CD4-positive, alpha-beta T cell treated with Interleukin-4 for 4 hours (primary cell): ENCODE measurements at places on chromosomes 2 and 18.

DNA sequence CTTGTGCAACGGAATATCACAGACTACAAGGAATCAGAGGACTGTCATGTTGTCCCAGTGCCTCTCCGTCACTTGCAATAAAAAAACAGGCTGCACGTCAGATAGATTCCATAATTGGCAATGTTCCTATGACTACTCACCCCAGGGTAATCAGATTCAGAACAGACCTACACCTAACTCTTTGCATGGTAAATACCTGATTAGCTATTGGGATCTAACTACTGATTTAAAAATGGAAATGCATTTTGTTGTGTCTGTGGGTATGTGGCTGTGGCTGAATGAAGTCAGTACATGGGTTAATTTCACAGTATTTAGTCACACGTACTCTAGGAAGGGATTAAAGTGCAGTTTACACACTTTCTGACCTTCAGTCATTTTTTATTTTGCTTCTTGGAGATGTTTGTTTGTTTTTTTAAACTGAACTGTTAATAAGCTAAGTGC is 91.7 kb downstream of the SCN3A start:
- DNase-seq: no peak

GRCh38 chr2:231290321-231291015 is 92.0 kb downstream of the ARMC9 start:
- no peak for DNase-seq

DNA sequence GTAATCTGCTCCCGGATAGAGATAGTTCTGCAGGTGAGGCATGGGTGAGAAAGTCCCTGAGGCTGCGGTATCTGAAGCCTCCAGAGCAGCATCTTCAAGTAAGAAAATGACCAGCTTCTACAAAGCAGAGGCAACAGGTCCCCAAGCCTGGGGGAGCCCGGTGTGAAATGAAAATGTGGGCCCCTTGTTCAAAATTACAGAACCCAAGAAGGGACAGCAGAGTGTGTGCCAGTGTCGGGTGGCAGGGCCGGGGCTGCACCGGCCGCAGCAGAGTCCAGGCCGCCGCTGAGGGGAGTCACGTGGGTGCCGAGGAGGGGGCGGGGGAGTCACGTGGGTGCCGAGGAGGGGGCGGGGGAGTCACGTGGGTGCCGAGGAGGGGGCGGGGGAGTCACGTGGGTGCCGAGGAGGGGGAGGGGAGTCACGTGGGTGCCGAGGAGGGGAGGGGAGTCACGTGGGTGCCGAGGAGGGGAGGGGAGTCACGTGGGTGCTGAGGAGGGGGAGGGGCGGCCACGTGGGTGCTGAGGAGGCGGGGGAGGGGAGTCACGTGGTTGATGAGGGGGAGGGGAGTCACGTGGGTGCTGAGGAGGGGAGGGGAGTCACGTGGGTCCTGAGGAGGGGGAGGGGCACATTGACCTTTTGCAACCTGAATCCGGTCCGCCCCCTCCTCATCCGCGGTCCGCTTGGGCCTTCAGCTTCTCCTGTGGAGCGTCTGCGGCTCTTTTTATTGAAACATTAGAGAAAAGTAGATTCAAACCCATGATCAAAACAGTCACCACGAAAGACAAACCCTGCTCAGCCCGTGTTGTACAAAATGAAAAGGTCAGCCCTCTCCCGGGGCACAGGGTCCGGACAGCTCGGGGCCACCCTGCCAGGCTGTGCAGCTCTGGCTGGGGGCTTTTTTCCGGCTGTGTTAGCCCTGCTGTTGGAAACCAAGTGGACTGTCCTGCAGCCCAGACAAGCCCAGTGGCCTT is 10.4 kb downstream of the COLEC11 start:
- DNase-seq: peak; percentile 52

GRCh38 chr2:32663864-32664263 is 36.0 kb downstream of the TTC27 start:
- DNase-seq: no peak

GRCh38 chr2:46014911-46015654 is 282.1 kb upstream of the EPAS1 start:
- DNase-seq: no peak

DNA sequence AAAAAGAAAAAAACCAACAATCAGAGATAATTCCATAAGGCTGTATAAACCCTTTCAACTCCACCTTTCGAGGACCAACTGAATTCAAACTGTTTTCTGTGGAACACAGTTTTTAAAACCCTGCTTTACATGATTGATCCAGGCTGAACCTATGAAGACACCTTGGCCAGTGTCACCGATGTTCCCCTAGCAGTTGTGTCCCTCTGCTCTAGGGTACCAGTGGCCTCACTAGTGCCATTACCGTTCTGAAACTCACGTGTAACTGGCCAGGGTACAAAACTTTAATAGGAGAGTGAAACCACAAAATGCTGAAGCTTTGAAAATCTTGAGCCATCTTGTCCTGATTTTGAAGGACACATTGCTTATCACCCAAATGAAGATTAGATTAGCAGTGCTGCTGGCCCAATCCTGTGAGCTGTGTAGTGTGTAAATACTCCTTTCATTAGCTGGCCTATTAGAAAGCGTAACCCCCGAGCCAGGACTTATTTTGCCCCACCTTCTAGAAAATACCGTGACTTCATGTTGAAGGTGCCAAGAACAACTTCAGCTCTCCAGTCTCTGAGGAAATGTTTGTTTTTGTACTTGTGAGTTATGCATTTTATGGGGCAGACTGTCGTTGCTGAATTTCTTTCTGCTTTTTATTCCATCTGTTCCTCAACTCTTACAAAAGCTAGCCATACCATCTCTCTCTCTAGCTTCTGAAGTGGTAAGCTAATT is 147.8 kb upstream of the MAP3K20 start:
- no peak for DNase-seq

- no peak for DNase-seq
Observed at GRCh38 chr18:41992066-41992465, 37.0 kb downstream of the PIK3C3 start.

- no peak for DNase-seq
Observed at GRCh38 chr2:217263756-217264155, 403.9 kb upstream of the TNP1 start.

DNA sequence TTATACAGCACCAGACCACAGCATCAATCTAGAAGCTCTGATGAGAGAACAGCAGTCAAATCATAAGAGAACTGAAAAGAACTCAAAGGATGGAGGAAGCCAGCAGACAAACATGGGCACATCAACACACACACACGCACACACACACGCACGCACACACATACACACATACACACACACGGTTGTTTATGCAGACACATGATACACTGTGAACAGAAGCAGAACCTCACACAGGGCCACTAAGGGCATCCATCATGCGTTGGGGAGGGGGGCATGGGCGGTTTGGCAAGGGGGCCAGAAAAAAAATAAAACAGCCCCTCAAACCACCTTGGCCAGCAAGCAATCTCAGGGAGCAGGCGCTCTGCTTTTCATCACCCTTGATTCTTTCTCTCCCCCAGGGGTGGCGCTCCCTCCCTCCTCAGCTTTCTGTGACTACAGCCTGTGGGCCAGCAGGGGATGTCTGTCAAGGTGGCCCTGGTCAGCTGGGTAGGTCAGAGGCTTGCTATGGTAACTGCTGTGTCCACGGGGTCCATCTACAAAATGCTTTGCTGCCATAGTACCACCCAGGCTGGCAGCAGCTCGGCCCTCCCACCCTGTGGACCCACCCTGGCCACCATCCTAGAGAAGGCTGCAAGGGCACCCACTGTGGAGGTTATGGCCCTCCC is 318.0 kb downstream of the CELF4 start:
- DNase-seq: no peak

- no peak for DNase-seq
Observed at GRCh38 chr2:221494556-221494955, 77.5 kb downstream of the EPHA4 start.
